ENCODE measurements at places on chromosomes 2 and 18.

DNA sequence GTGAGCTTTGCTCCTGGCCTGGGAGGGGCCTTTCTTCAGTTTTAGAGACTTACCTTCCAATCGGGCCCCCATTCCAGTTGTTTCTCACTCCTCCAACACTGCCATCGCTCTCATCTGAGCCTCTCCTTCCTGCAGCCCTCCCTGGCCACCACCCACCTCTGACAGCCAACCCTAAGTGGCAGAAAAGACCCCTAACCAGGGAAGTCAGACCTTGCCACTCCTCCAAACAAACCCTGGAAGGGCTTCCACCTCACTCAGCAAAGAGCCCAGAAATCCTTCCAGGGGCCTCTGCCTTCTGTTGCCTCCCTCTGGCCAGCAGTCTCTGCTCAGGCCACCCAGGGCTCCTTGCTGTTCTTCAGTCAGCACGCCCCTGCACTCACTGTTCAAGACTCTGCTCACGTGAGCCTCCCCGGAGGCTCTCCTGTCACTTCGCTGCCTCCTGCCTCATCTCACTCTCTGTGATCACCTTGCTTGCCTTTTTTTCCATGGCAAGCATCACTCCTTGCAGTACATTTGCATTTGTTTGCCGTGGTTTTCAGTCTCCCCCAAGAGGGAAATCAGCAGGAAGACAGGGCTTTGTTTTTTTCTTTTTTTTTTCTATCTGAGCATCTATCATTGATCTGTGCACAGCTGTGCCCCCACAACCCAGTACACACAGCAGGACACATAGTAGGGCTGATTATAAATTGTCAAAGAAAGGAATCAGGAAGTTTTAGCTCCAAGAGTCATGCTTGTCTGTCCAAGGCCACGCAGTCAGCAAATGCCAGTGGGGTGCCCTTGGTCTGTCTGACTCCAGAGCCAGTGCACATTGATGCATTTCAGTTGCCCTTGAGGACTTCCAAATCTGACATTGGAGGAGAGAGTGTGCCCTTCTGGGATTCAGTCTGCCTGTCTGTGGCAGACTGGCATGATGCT is 83.9 kb downstream of the INHBB start:
- no peak for DNase-seq

DNA sequence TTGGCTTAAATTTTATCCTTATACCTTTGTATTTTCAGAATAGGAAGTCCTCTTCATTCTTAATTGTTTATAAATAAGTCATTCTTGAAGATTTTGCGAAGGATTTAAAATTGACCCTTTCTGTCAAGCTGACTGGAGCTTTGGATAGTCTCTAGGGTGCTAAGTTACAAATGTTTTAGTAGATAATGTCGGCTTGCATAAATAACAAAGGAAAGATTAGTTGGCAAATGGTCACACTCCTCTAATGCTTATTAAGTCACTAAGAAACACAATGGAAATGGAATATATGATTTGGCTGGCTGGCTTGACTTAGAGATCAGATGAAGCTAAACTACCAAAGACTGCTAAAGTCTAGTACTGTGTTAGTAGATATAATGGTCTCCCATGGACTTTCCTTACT is 40.6 kb downstream of the UBXN4 start:
- no peak for DNase-seq

GRCh38 chr2:238945433-238946150 is 97.7 kb downstream of the TWIST2 start:
- DNase-seq: no peak

DNA sequence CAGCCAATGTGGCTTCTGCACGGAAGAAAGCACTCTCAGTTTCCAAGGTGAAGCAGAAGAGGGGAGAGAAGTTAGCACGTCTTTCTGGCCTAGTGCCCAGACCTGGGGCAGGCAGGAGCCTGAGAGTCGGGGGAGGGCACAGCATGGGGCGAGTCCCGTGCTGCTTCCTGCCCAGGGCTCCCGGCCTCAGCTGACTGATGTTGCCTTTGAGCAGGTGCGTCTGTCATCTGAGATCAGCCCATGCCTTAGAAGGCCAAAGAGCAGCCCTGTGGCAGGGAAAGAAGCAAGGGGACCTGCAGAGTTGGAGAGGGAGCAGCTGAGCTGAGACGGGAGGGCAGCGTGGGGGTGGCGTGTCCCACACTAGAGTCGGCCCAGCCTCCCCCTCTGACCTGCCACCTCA is 3.3 kb downstream of the KCNIP3 start:
- no peak for DNase-seq

DNA sequence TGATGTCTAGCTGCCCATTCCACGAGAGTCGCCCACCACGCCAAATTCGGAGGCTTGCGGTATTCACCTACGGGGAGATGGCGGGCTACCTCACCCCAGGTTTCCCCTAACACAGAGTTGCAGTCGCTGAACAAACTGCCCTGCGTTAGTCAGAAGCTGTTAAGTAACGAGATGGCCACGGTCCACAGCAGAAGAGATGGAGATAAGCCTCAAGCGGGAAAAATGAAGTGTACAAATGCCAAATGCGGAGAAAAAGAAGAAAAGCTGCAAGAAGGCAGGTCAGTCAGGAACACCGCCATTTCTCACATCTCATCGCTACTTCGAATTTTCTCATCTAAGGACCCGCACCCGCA is 425 bp downstream of the ASB3 start:
- no peak for DNase-seq

DNA sequence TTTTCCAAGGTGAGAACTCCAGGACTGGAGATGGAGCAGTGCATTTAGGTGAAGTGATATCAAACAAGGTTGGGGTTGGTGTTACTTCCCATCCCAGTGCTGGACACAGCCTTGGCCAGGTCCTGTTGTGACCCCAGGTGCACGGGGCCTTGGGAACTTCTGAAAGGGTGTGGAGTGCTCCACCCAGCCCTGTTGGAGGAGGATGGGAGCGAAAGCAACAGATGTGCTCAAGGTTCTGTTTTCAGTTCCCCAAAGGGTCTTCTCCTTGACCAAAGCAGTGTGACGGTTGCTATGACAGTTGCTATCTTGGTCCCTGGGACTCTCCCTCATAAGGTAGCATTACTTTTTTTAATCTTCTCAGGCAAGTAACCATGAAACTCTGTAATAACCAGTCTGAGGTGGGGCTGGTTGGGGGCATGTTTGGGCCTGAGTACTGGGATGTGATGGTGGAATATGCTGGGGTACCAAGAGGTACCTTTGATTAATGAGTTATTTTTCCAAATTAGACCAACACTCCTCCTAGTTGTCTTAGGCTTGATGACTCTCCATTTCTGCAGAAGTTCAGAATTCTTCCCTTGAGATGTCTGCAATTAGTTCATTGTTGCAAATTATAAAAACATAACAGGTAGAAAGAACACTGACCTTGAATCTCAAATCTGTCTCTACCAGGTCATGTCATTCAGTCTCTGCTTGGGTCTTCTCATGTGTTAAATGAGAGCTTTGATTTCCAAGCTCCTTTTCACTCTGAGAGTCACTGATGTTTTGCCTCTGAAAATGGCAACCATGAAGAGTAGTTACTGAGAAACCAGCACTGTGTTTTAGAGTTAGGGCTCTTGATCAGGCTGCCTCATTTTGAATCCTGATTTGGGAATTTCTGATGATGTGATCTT is 154.5 kb downstream of the RPIA start:
- no peak for DNase-seq

DNA sequence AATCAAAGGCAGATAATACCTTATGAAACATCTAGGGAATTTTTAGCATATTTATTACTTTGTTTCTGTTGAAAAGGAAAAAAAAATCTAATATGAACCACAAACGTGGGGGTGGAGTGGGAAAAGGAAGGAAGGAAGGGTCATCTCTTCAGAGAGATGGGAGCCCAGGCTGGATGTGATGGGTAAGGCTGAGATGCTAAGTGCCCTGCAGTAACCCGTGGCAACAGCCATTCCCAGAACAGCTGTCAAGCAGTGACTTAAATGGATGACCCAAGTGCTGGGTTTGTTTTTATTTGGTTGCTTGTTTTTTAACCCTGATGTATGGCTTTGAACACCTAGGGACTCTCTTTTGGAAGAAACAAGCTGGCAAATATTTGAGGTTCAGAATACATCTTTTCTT is 50.7 kb upstream of the KLF7 start:
- no peak for DNase-seq

- DNase-seq: no peak
Measured at GRCh38 chr2:45119855-45120254, 110.6 kb upstream of the SIX2 start.

- no peak for DNase-seq
Measured at GRCh38 chr2:150023044-150023443, 435.5 kb upstream of the MMADHC start.

GRCh38 chr2:72204156-72204785 is 56.6 kb upstream of the CYP26B1 start:
- no peak for DNase-seq

GRCh38 chr2:161370981-161371380 is 45.1 kb upstream of the TBR1 start:
- no peak for DNase-seq

DNA sequence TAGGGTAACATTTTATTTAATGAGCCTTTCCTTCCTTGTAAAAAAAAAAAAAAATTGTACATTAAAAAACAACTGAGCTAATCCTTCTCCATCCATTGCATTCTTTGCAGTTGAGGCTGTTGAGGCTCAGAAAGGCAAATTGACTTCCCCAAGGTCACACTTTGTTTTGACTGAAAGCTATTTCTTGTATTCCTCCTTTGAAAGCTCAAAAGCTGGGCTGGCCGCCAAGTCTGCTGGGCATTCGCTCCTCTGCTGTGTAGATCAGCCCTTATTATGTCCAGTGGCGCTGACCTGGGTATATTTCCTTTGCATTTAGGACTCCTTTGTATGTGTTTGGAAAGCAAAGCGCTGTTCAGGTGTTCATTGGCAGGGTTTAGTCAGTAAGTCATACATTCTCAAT is 44.0 kb downstream of the SGPP2 start:
- DNase-seq: no peak

DNA sequence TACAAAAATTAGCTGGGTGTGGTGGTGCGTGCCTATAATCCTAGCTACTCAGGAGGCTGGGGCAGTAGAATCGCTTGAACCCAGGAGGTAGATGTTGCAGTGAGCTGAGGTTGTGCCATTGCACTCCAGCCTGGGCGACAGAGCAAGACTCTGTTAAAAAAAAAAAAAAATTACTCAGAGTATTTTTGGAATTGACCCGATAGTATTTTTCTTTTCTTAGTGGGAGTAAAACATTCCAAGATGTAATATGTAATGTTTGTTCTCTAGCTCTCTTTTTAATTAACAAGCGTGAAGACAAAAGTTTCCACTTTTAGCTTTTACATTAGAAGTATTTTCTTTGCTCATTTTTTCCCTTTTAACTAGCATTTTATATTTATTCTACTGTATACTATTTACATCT is 12.0 kb upstream of the TMEM18 start:
- DNase-seq: no peak

DNA sequence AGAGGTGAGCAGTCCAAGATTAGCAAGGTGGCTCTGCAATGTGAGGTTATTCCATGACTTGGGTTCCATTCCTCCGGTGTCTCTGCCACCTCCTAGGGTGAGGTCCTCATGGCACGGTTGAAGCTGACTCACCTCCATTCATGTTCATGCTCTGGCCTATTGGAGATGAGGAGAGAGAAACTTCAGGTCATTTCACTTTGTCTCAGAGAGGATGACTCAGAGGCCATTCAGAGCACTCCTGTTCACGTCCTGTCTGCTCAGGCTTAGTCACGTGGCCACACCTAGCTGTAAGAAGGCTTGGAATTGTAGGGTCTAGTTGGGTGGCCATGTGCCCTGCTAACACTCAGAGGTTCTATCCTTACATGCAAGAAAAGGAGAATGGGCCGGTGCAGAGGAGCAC is 67.5 kb upstream of the MBOAT2 start:
- DNase-seq: no peak

GRCh38 chr2:198715302-198715835 is 742.4 kb downstream of the SATB2 start:
- no peak for DNase-seq

DNA sequence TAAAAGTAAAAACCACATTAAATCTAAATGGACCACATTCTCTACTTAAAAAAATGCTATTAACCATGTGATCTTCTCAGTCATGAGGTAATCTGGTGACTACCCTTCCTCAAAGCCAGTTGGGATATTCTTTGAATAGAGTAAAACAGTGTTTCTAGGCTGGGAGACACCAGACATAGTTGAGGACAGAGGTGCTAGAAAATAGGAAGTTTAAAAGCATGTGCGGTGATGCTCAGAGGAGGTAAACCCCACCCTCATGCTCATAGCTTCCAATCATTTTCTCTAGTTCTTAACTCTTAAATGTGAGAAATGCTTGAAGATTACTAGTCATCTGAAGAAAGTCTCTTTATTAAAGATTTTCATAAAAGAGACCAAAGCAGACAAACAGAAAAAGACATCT is 30.7 kb upstream of the ELAC1 start:
- DNase-seq: no peak

- DNase-seq: no peak
Measured at GRCh38 chr2:176079831-176080539, 3.8 kb downstream of the EVX2 start.

DNA sequence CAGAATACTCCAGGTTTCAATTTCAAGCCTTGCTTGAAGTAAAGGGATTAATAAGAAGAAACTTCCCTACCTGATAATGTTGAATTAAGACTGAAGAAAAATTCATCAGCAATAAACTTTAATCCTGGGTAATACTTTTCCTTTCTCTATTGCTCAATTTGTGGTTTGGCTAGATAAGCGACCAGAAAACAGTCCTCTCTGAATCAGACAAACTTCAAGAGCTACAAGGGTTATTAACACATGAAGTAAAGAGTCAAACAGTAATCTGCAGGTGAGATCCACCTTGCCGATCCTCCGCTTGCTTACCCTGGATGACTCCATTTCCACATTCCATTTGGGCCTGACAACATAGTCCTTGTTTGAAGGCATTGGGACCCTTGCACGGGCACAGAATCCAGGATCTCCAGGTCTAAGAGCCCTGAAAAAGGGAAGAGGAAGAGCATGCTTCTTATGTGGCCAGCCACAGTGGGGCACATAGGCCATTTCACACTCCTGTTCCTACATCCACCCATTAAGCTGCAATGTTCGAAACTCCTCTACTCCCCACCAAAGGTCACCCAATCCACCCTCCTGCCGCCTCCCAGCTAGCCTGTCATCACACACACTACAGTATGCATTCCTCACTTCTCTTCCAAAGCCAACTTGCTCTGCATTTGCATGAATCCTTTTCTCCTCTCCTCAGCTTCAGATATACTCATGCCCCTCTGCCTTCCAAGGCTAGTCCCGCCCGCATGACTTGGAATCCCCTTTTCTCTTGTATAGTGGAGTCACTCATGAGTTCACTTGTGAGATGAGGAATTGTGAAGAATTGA is 39.8 kb downstream of the IWS1 start:
- DNase-seq: no peak
